Effector memory CD8-positive, alpha-beta T cell (primary cell): ENCODE measurements at places on chromosomes 3 and 15.
A peak's percentile ranks its signal among the peaks of the same experiment; 100 is the strongest.

- H3K4me1 ChIP-seq, result no peaks in the 10 kb centered on the region
- DNase-seq, result no peak
- no peak overlapping the region for H3K4me3 ChIP-seq
- no peaks in the 10 kb centered on the region for H3K36me3 ChIP-seq
Observed at GRCh38 chr3:105598042-105598796, 231.5 kb downstream of the ALCAM start.

DNA sequence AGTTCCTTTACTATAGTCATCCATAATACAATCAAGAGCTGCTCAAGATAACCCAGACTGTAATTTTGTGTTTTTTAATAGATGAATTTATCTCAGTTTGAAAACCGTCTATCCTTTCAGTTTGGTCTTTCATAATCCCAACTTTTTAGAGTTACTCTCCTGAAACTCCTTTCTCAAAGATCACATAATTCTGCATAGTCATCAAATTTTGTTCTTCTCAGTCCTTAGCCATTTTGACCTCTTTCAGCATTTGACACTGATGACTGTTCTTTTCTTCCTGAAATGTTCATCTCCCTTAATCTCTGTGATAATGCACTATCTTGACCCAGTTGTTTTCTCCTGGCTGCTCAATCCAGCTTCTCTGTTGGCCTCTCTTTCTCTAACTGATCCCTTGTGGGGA lies 47.5 kb upstream of the RAD51 start:
- H3K36me3 ChIP-seq, result no peaks in the 10 kb centered on the region
- H3K4me3 ChIP-seq, result no peak overlapping the region
- no peaks in the 10 kb centered on the region for H3K4me1 ChIP-seq
- no peaks in the 10 kb centered on the region for H3K27me3 ChIP-seq

DNA sequence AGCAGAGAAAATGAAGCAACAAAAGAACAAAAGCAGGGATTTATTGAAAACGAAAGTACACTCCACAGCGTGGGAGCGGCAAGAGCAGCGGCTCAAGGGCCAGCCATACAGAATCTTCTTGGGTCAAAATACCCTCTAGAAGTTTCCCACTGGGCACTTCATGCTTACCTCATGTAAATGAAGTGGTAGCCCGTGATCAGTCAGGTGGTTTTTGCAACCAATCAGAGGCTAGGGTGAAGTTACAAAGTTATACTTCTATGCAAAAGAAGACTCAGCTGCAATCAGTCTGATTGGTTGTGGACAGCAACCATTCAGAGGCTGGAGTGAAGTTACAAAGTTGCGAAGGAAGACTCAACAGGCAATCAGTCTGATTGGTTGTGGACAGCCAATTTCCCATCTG lies 37.8 kb upstream of the TRH start:
- H3K27ac ChIP-seq, result no peak overlapping the region
- H3K4me1 ChIP-seq, result peaks cover 4% of the 10 kb centered on the region
- H3K4me3 ChIP-seq, result peak overlapping the region; percentile 78
- DNase-seq, result no peak
- peaks cover 38% of the 10 kb centered on the region for H3K27me3 ChIP-seq

- H3K36me3 ChIP-seq, result peaks cover 9% of the 10 kb centered on the region
- no peak overlapping the region for H3K4me3 ChIP-seq
- H3K27me3 ChIP-seq, result no peaks in the 10 kb centered on the region
- no peak overlapping the region for H3K27ac ChIP-seq
Observed at GRCh38 chr3:66236281-66236680, 15.5 kb downstream of the SLC25A26 start.

GRCh38 chr3:14947100-14947885 lies at the start of gene NR2C2:
Gene NR2C2, plus strand, starts transcription at chr3:14947583. Its CDS starts 56,332 bp downstream, at chr3:15003915.
- H3K4me1 ChIP-seq, result peaks cover 48% of the 10 kb centered on the region
- no peaks in the 10 kb centered on the region for H3K27me3 ChIP-seq
- peak; percentile 85 for DNase-seq
- peaks cover 43% of the 10 kb centered on the region for H3K36me3 ChIP-seq
- H3K4me3 ChIP-seq, result peak within 1 kb of the TSS; percentile 98

- H3K27me3 ChIP-seq, result peaks cover 29% of the 10 kb centered on the region
- no peak overlapping the region for H3K4me3 ChIP-seq
- H3K36me3 ChIP-seq, result peaks cover 4% of the 10 kb centered on the region
- DNase-seq, result no peak
- no peak overlapping the region for H3K27ac ChIP-seq
Observed at GRCh38 chr15:100005715-100006114, 272.5 kb upstream of the LYSMD4 start.

- no peak overlapping the region for H3K27ac ChIP-seq
- no peak for DNase-seq
- no peak overlapping the region for H3K4me3 ChIP-seq
- H3K4me1 ChIP-seq, result no peaks in the 10 kb centered on the region
Observed at GRCh38 chr3:189914799-189915198, 205.9 kb downstream of the P3H2 start.

GRCh38 chr15:58203537-58203936 lies 65.4 kb downstream of the AQP9 start:
- H3K27me3 ChIP-seq, result peaks cover 8% of the 10 kb centered on the region
- H3K4me1 ChIP-seq, result no peaks in the 10 kb centered on the region
- H3K36me3 ChIP-seq, result no peaks in the 10 kb centered on the region
- no peak overlapping the region for H3K4me3 ChIP-seq
- no peak for DNase-seq
- no peak overlapping the region for H3K27ac ChIP-seq

DNA sequence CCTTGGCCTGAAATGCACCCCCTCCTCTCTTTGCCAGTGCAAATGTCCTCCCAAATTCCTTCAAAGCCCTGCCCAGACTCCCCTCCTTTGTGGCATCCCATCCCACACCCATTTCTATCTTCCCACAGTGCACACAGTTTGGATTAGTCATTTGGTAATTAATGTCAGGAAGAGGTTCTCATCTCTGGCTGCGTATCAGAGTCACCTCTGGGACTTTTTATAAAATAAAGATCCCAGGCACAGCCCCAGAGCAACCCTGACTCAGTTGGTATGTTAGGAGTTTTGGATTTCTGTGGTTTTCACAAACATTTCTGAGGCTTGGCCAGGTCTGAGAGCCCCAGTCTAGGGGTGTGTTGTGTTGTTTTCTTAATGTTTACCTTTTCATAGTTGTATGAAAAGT lies 41.6 kb downstream of the C3orf20 start:
- H3K4me1 ChIP-seq, result no peaks in the 10 kb centered on the region
- H3K27me3 ChIP-seq, result no peaks in the 10 kb centered on the region
- DNase-seq, result no peak
- no peak overlapping the region for H3K27ac ChIP-seq

- no peaks in the 10 kb centered on the region for H3K36me3 ChIP-seq
- peaks cover 5% of the 10 kb centered on the region for H3K4me1 ChIP-seq
- no peak for DNase-seq
- no peak overlapping the region for H3K4me3 ChIP-seq
Observed at GRCh38 chr3:114584734-114585371, 291.0 kb downstream of the TIGIT start.

DNA sequence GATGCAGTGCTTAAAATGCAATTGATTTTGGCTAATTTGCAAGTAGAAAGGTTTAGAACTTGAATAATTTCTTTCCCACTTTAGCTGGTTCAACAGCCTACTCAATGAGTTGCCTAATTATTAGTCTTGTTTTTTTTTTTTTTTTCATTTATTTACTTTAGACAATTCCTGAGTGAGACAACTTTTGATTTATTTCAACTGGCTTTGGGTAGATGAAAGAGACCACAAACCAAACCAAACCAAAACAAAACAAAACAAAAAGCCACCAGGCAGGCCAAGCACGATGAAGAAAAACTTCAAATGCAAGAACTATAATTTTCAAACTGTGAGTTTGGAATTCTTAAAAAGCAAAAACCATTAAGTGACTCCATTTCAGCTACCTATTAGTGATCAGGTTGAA lies 469.9 kb downstream of the GBE1 start:
- H3K4me3 ChIP-seq, result no peak overlapping the region
- H3K36me3 ChIP-seq, result no peaks in the 10 kb centered on the region
- H3K27me3 ChIP-seq, result no peaks in the 10 kb centered on the region
- no peaks in the 10 kb centered on the region for H3K4me1 ChIP-seq
- no peak overlapping the region for H3K27ac ChIP-seq

DNA sequence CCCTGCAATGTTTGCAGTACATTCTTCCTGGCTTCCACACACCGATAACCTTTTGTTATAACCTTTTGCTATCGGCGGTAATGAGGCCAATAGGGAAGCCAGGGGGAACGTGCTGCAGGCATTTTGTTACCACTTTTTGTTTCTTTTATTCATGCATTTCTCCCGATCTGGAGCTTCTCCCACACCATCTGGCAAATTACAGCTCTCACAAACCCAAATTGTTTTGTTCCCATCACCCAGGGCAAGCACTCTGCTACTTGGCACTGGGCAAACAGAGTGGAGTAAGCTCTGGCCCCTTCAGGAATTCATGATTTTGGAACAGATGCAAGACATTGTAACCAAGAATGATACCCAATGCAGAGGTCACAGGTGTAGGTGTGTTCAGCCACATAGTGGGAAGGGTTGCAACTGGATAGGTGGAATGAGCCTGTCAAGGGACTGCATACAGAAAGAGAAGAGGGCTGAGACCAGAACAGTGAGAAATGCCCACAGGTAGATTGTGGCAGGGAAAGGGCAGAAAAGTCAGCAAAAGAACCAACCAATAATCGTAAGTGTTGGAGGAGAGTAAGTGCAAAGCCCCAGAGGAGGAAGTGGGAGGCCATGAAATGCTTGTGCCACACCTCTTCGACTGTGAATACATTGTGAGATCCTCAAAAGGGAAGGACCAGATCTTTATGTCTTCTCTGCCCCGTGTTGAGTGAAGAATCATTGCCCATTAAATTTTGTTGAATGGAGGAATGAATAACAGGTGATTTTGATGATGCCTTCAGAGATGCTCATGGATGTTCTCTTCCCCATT lies 45.8 kb downstream of the PARP15 start:
- H3K27me3 ChIP-seq, result no peaks in the 10 kb centered on the region
- DNase-seq, result no peak
- H3K27ac ChIP-seq, result no peak overlapping the region
- no peak overlapping the region for H3K4me3 ChIP-seq

DNA sequence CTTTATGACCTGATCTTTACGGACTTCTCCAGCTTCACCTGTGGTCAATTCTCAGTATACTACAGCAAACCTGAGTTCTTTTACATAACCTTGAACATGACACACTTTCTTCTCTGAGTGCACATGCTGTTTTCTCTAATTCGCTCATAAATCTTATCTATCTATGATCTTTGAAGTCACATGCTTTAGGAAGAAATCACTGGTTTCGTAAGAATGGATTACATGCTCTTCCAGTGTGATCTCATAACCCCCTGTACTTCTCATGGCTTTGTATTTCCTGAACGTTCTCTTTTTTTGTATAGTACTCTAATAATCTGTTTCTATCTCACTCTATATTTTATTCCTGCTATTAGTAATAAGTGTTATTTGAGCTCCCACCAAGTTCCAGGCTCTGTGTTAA lies 1165.2 kb downstream of the TBL1XR1 start:
- no peak for DNase-seq
- no peak overlapping the region for H3K27ac ChIP-seq
- no peaks in the 10 kb centered on the region for H3K4me1 ChIP-seq

DNA sequence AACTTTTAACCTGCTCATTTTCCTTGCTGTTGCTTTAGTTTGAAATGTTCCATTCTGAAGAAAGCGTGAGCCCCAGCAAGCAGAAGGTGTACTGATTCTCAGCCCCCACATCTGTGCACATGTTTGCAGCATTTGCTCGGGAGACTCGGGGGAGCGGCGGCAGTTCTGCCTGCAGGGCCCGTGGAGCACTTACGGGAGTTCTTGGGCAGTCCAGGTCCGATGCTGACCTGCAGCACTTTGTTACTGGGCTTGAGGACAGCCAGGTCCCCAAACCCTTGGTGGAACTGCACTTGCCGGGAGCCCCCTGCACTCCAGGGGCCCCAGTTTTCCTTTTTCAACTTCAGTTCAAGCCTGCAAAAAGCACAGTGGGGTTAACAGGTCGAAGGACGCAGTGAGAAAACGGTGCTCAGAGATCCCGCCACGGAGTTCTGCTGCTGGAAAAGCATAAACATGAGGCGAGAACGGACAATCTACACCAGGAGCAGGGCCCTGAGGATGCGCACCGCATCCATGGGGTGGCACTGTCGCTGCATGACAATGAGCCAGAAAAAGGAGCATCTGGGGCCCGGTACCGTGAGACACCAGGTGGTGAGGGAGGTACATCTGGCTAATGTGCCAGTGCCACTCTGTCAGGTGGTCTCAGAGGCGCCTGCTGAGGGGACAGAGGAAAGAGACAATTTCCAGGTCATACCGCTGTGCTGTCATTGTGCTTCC lies 45.6 kb upstream of the LDHAL6B start:
- peak; percentile 5 for DNase-seq
- no peak overlapping the region for H3K4me3 ChIP-seq
- no peak overlapping the region for H3K27ac ChIP-seq
- no peaks in the 10 kb centered on the region for H3K4me1 ChIP-seq
- H3K27me3 ChIP-seq, result no peaks in the 10 kb centered on the region

DNA sequence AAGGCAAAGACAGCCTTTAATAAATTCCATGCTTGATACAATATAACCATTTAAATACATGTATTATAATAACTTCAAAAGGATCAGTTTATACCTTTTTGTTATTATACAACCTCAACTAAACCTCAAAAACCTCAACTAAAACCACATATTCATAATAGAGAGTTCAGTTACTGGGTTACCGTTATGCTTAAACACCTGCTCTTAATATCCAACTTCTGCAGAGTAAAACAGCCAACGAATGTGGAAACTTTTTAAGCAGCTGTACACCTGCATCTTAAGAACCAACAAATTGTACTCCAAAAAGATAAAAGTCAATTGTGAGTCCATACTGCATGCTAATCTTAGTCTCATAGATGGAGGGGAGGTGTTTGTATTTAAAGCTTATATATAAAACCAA lies 53.5 kb downstream of the TFDP2 start:
- H3K4me3 ChIP-seq, result no peak overlapping the region
- no peaks in the 10 kb centered on the region for H3K27me3 ChIP-seq
- no peak overlapping the region for H3K27ac ChIP-seq
- H3K36me3 ChIP-seq, result peaks cover 3% of the 10 kb centered on the region
- peaks cover 4% of the 10 kb centered on the region for H3K4me1 ChIP-seq
- DNase-seq, result no peak

GRCh38 chr15:29813009-29813408 lies 9.3 kb downstream of the TJP1 start:
- no peak overlapping the region for H3K4me3 ChIP-seq
- peaks cover 39% of the 10 kb centered on the region for H3K27me3 ChIP-seq
- H3K27ac ChIP-seq, result no peak overlapping the region

DNA sequence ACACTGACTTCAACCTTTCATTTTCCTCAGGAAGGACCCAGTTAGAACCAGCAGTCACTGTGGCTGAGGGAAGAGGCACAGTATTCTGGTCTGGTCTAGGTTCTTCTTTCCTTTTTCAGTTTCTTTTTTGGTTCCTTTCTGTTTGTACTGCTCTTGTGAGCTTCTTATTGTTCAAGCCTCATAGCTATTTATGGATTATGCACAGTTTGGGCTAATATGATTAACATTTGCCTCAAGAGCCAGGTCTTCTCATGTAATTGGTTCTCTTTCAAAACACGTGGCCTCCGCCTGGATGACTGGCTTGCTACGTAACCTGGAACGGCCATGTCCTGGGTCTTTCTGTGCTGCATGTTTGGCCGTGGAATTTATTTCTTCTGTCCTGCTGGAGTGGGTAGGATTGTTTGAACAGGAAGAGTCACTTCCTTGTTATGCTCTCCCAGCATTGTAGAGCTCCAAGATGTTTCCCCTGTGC lies 43.3 kb downstream of the RBMS3 start:
- H3K4me1 ChIP-seq, result no peaks in the 10 kb centered on the region
- no peaks in the 10 kb centered on the region for H3K27me3 ChIP-seq
- no peak overlapping the region for H3K4me3 ChIP-seq
- H3K36me3 ChIP-seq, result no peaks in the 10 kb centered on the region
- H3K27ac ChIP-seq, result no peak overlapping the region
